ENCODE measurements at places on chromosomes 5 and 9.

DNA sequence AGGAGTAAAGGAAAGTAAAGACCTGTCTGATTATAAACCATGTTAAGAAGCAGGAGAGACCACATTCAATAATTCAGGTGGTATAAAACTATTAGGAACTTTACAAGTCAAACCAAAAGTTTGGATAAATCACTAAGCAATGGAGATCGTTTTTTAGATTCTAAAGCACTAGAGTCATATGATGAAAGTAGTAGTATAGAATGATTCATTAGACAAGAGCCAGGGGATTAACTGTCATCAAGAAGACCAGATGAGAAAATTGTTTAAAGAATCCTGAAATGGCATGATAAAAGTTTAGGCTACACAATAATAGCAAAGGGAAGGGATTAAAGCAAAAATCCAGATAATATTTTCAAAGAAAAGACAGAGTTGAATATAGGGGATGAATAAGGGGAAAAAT, 12.9 kb upstream of the CARNMT1 start:
- DNase-seq, result no peak

DNA sequence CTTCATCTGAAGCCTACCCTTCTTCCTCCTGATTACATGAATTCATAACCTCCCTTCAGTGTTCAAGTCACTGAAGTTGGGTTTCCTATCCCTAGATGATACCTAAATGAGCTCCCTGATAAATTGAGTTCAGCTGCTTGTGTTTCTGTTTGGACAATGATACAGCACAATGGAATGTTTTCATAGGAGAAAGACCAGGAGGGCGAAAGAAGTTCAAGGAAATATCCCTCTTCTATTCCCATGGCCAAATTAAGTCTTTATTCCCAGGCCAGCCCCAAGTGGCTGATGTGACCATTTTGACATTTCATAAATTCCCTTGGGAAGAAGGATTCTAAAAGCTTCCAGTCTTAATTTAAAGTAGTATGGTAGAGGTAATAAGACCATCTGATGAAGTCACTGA, 555.8 kb upstream of the CLINT1 start:
- DNase-seq, result no peak

DNA sequence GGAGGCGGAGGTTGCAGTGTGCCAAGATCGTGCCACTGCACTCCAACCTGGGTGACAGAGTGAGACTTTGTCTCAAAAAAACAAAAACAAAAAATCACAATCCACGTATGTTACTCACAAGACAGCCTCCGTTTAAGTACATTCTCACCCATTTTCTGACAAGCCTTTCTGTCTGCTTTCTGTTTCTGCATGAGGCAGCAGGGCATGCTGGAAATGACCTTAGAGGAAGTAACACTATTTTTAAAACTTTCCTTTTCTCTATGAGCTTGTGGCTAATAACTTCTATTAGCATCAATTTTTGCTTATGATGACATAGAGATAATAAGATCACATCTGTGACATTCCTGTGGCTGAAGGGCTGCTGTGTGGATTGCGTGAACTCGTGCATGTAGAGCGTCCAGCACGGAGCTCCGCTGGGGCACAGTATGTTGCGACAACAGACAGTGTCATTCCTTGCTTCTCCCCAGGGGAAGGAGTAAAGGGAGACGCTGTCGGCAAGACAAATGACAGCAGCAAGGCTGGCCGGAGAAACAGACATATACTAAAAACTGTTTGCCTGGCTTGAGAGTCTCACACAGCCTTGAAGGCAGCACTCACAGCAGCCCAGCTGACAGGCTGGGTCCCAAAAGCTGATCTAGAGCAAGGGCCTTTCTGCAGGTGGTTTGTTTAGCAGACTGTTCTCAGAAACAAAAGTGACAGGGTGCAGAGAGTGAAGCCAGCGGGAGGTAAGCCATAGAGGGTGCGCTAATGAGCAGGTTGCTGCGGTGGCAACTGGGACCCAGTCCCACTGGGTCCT, 1.6 kb downstream of the BTNL3 start:
- DNase-seq, result no peak

DNA sequence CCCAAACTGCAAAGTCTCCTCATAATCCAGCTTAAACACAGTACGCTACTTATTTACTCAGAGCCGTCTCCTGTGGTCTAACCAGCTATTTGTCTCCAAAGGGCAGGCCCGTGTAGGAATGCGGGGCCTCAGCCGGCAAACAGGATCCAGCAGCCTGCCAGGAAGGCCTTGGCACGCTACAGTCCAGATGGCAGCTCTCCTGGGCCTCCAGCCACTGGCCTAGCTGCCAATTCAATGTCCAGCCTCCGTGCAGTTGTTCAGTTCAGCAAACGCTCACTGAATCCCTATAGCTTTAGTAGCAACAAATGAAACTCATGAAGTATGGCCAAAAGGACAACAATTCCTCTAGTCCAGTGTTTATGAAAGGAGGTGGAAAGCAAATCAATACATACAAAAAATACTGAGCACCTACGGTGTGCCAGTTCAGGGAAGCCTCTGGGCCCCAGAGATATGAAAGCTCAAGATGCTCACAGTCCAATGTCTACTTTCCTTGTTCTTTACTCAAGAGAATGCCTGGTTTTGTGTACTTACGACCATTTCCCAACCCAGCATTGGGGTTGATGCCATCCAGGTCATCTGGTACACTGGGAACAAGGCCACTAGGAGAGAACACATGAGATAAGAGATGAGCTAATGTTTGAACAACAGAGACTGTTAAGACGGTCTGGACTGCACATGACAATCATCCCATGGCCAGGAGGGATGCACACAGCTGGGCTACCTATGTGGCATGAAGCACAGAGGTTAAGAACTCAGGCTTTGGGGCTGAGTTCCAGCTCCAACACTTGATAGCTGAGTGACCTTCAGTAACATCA, 8.3 kb downstream of the CDK5RAP2 start:
- DNase-seq, result no peak

- no peak for DNase-seq
Measured at GRCh38 chr5:137888863-137889759, at the start of gene PKD2L2. Gene PKD2L2, plus strand, starts transcription at chr5:137889457. Its CDS starts 35 bp downstream, at chr5:137889492.

DNA sequence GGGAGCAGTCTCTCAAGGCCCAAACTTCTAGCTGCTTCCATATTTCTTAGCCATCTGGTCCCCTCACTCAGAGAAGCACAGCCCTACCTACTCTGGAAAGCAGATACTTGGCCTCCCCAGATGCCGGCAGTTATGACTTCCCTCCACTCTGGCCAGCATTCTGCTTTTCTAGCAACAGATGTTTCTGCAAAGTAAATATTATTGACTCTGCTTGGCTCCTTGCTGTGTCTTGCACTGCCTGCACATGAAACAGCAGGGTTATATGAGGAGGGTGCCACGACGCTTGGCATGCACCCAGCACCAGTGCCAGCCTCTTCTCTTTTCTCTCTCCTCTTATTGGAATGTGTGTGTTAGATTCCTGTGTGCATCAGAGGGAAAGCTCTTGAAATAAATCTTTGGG, 99.7 kb downstream of the ARHGAP26 start:
- DNase-seq, result no peak

DNA sequence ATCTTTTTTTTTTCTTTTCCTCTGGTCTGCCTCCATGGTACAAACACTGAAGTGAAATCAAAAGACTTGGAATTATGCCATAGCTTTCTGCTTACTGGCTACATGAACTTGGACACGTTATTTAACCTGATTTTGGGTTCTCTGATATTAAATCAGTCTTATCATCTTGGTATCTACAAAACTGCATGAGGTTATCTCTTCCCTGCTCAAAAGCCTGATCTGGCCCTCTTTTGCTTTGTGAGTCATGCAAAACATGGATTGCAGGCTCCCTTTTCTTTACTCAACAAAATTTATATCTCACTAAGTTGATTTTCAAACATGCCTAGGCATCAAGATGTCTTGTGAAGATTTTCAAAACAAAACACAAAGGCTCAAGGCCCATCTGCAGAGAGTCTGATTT, 45.9 kb upstream of the FST start:
- no peak for DNase-seq

GRCh38 chr5:151897896-151898295, 26.8 kb downstream of the GLRA1 start:
- no peak for DNase-seq

DNA sequence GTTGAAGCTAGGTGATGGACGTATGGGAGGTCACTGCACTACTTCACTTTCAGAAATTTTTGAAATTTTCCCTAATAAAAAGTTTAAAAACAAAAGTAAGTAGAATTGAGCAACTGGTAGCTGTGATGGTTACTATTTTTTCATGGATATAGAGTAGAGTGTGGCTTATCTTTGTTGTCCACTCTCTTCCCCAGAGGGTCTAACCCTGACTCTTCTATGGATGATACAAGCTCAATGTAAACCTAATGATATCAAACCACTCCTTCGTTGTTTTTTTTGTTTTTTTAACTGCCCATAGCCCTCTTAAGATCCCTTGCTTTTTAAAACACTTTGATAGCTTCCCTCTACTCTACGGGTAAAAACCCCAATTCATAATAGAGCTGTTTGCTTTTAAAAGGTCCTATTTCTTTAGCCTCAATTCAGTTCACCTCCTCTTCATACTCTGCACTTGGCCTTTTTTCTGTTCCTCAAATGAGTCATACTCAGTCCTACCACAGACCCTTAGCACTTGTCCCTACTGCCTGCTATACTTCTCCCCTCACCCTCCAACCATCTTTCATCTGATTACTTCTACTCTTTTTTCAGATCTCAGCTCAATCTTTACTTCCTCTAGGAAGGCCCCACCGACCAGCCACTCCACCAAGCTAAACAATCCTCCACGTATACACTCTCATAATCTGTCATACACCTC, 2.6 kb downstream of the HDAC3 start:
- DNase-seq, result no peak

- DNase-seq, result no peak
Measured at GRCh38 chr9:98908897-98909634, 34.6 kb upstream of the COL15A1 start.

- no peak for DNase-seq
Measured at GRCh38 chr5:80565330-80565729, 4.8 kb downstream of the ANKRD34B start.

- no peak for DNase-seq
Measured at GRCh38 chr5:8410618-8411017, 541.7 kb downstream of the MTRR start.

- DNase-seq, result no peak
Measured at GRCh38 chr5:71748360-71748759, 29.3 kb downstream of the CARTPT start.

DNA sequence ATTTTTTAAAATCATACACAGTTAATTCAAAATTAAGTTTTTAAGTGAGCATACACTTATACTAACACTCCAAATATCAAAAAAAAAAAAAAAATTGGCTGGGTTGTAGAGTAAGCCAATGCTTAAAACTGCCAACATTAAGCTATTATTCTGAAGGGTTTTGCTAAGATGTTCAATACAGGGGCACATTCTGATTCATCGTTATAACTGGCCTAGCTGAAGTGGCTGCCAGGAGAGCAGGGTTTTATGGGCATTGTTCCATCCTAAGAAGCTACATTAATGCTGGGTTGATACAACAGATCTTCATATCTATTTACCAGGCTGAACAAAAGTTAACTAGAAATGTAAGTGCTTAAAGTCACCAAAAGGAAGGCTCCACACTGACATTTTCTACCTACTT, 13.4 kb downstream of the ELAVL2 start:
- DNase-seq, result no peak

- no peak for DNase-seq
Measured at GRCh38 chr5:124736082-124736804, 10.2 kb downstream of the ZNF608 start.

- no peak for DNase-seq
Measured at GRCh38 chr5:34751807-34752736, 86.9 kb upstream of the TTC23L start.

DNA sequence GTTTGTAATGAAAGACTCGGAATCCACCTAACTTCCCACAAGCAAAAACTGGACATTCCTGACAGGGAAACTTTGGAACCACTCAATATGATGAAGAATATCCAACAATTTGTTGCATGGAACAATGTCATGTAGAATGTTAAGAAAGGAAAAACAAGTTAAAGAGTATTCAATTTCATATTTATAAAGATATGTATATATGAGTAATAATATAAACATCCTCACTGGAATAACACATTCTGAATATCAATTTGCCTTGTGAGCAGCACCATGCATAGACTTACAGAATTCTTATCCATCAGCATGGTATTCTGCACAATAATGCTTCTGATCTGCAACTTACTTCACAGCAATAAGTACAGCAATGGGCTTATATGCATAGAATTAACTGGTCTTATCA, 650.3 kb downstream of the SEMA5A start:
- DNase-seq, result no peak

DNA sequence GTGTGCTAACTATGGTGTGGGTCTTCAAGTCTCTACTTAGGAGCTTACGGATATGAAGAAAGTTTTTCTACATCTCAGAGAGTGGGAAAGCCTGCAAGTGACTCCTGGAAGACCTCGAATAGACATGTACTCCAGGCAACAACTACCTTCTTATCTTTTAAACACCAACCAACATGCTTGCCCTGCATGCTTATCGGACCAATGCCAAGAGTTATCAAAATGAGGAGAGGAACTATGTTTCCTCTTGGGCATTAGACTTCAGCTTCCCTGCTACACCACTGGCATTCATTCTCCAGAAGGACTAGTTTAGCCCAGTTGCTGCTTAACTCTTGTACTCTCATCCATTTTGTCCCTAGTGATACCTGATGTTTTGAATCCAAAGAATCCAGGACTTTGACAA, 74.7 kb upstream of the MAN2A1 start:
- DNase-seq, result no peak

DNA sequence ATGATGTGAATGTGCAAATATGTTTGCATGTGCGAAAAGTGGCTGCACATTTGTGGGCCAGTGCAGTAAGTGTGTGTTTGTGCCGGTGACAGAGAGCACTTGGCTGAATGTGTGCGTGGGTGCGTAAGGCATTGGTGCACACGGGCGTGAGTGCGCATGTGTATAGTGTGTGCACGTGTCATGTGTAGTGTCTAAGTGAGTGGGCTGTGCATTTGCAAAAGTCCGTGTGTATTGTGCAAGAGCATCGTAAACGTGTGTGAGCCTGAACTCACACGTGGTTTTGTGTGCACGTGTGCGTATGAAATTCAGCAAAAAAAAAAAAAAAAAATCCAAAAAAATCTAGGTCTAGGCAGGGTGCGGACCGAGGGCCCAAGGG, 6.5 kb upstream of the EBF1 start:
- DNase-seq, result no peak

- no peak for DNase-seq
Measured at GRCh38 chr5:172079876-172080275, 73.4 kb upstream of the FBXW11 start.

Measured in NCI-H1417 treated with DMSO at 0.1 percent for 48 hours (cell line).